Activated CD4-positive, alpha-beta T cell treated with anti-CD3 and anti-CD28 coated beads for 1 hour (primary cell): ENCODE measurements at places on chromosomes 5 and 9.

DNA sequence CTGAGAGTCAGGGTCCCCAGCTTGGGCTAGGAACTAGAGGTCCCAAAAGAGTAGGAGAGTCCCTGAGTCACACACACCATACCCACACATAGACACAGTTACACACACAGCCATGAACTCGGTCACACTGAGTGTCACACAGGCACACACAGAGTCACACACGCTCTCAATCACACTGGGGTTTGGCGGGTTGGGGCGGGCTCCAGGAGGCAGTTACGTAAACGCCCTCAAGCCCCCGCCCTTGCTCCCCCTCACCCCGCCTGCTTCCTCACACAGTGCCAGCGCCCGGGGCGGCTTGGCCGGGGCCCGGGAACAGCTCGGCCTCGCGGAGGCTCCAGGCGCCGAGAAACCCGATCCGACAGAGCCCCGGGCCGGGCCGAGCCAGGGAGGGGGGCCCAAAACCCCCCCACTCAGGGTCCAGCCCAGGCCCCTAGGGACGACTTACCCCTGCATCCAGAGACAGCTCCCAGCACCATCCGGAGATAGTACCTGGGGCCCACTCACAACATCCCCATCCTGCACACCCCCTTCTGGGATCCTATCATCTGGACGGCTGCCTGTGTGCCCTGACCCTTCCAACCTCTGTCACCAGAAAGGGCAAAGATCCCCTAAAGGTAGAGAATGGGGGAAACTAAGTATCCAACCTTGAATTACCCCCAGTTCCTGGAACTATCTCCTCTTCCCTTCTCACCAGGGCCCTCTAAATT, 3.5 kb upstream of the CNTFR start:
- DNase-seq, result no peak

GRCh38 chr5:40080191-40080590, 599.5 kb upstream of the PTGER4 start:
- DNase-seq, result no peak

GRCh38 chr5:109836280-109836679, 146.6 kb downstream of the MAN2A1 start:
- DNase-seq, result no peak

DNA sequence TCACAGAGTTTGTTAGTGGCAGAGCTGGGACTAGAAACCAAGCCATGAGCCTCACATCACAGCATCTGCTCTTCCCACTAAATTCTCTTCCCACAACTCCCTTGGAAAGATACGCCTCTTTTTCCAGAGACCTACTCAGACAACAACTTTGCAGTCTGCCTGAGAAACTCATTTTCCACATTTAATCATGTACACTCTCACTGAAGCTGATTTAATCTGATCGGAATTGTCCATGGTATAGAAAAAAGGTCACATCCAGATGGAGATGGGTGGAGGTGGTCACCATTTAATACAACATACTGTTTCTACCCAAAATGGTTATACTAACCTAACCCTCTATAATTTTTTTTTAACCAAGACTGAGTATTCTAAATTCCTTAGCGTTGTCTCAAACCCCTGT, 366.2 kb downstream of the ENC1 start:
- DNase-seq, result no peak

DNA sequence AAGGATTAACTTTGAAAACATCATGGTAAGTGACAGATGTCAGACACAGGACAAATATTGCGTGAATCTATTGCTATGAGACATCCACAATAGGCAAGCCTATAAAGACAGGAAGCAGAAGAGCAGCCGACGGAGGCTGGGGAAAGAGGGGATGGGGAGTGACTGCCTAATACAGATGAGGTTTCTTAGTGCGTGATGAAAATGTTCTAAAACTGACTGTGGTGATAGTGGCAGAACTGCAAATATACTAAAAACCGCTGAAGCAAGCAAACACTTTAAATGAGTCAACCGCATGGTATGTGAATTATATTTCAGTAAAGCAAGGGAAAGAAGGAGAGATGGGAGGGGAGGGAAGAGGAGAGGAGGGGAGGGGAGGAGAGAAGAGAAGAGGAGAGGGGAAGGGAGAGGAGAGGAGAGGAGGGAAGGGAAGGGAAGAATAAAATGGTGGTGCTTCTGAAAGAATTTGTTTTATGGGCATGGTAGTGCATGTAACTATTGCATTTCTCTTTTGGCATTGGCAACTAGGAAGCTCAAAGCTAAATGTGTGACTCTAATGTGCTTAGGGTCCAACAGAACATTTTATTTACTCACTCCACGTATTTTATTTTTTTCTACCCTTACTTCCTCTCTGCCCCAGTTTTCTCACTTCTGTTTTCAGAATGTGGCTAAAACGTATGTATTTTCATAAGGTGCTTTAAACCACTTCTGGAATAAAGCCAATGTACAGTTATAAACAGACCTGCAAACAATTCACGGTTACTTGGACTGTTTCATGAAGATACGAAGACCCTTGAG, 21.3 kb downstream of the AKNA start:
- no peak for DNase-seq

GRCh38 chr5:142008813-142009212, 4.0 kb downstream of the GNPDA1 start:
- DNase-seq, result no peak

DNA sequence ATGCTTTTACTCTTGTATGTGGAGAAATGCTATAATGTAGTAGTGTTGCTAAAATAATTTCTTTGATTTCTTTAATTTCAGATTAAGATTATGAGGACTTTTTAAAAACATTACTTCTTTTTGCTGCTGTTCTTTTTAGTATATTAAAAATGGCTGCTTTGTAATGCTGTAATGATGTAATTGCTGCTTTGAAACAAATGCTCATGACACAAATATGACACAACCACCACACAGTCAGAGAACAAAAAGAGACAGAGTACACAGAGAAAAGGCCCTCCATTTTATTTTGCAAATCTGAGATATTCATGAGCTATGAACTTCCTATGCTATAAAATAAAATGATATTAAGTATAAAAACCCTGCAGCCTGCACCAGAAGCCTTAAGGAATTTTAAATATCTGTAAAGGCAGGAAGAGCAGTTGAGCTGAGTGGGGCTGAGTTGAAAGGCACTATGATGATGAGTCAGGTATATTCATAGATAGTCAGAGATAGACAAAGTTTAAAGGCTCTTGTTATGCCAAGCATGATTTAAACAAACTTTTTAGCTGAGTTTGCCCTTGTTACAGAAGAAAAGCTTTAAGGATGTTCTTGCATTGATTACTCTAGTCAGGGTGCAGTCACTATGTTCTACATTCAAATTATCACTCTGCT, 5.1 kb upstream of the POU5F2 start:
- no peak for DNase-seq

GRCh38 chr9:99058964-99059921, 45.7 kb upstream of the TGFBR1 start:
- DNase-seq, result no peak
